Inflammatory macrophage (primary cell): ENCODE measurements at places on chromosomes 1 and 21.

DNA sequence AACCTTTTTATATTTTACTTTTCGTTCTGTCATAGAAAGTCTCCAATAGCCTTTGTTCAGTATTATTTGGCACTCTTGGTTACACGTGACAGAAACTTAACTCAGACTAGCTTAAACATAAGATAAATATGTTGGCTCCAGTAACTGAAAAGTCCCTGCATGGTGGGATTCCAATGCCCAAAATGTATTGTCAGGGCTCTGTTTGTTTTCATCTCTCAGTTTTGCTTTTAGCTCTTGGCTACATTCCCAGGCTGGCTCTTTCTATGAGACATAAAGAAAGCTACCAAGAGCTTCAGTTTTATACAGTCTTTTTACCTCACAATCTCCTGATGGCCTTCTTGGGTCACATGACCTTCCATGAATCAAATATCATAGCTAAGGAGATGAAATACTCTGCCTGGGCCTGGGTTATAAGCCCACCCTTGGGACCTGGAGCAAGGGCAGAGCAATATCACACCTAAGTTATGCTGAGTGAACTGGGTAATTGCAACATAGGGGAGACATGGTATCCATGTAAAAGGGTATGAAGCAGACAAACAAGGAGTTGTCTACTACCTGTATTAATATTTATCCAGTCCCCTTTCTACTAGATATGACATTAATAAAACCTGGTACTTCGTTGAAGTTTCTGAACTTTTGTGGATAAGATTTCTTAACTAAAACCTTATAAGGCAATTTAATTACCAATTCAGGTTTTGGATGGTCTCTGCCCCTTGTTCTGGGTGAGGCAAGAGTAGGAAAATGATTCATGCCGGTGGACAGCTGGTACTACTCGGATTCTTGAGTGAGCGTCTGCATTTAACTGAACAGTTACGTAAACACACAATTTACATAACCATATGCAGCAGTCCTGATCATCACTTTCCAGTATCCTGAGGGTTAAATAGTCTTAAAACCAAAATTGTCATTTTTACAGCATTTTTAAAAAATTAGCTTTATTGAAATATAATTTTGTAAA, 442.3 kb downstream of the GPATCH2 start:
- no peak for DNase-seq

DNA sequence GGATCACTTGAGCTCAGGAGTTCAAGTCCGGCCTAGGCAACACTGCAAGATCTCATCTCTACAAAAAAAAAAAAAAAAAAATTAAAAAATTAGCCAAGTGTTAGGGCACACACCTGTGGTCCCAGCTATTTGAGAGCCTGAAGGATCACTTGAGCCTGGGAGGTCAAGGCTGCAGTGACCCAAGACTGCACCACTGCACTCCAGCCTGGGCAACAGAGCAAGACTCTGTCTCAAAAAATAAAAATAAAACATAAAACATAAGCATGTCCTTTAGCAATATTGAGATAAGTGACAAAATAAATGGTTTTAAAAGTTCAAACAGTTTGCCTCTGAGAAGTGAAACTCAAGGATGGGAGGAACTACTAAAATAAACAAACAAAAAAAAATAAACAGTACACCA, 101.2 kb downstream of the RERE start:
- no peak for DNase-seq

- no peak for DNase-seq
Observed at GRCh38 chr1:3577711-3578432, 33.4 kb downstream of the MEGF6 start.

GRCh38 chr21:39118061-39118460, 65.2 kb downstream of the PSMG1 start:
- DNase-seq = no peak

DNA sequence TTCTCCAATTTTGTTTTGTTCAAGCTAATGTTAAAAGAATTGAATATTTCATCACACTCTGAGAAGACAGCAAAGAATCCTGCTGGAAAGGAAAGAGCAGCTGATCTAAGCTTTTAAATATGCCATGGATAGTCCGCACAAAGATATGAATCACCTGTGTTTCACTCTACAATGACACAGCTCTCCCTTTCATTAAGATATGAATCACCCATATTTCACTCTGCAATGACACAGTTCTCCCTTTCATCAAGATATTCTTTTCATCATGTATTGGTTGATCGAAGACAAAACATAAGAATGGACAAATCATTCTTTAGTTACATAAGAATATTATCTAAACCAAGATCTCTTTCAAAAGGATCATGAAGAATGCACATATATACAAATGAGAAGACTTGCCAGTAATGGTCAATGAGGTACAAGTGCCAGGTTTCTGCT, 367.3 kb downstream of the SMYD3 start:
- DNase-seq = no peak

GRCh38 chr1:226732856-226733291, 6.2 kb downstream of the ITPKB start:
- no peak for DNase-seq

GRCh38 chr1:46761740-46762139, 37.1 kb upstream of the CYP4B1 start:
- no peak for DNase-seq

DNA sequence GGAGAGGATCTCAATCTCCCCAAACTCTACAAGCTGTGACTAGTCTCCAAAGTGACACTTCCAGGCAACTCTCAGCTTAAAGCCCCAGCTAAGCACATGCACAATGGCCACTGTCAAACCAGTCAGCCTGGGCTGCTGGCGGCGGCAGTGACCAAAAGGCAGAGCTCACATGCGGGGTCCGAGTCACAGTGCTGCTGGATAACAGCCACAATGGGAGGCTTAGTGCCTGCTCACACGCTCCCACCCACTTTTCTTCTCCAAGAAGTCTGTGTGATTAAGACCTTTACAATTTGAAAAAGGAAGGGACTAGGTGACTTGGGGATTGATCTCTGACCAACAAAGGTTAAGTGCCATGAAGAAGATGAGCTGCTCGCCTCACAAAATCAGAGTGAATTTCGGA, 16.8 kb downstream of the RIPK4 start:
- DNase-seq = no peak

GRCh38 chr1:30047576-30047975, 675.8 kb downstream of the MATN1 start:
- DNase-seq = no peak

GRCh38 chr1:212466898-212467650, 34.4 kb downstream of the NENF start:
- DNase-seq = no peak

- DNase-seq = peak; percentile 86
Observed at GRCh38 chr1:151326619-151327222, 495 bp downstream of the PI4KB start.

- DNase-seq = no peak
Observed at GRCh38 chr21:39927304-39927886, 60.2 kb downstream of the PCP4 start.

DNA sequence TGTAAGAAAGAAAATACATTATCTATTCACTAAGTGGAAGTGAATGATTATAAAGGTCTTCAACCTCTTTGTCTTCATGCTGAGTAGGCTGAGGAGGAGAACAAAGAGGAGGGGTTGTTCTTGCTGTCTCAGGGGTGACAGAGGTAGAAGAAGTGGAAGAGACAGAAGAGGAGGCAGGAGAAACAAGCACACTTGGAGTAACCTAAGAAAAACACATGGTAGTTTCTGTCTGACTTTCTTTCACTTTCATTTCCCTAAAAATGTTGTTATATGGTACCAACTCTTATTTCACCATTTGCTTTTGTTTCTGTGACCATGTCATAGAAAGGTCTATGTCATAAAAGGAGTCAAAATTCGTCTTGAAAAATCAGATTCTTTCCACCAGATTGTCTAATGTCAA, 696.6 kb upstream of the BRINP3 start:
- DNase-seq = peak; percentile 47

DNA sequence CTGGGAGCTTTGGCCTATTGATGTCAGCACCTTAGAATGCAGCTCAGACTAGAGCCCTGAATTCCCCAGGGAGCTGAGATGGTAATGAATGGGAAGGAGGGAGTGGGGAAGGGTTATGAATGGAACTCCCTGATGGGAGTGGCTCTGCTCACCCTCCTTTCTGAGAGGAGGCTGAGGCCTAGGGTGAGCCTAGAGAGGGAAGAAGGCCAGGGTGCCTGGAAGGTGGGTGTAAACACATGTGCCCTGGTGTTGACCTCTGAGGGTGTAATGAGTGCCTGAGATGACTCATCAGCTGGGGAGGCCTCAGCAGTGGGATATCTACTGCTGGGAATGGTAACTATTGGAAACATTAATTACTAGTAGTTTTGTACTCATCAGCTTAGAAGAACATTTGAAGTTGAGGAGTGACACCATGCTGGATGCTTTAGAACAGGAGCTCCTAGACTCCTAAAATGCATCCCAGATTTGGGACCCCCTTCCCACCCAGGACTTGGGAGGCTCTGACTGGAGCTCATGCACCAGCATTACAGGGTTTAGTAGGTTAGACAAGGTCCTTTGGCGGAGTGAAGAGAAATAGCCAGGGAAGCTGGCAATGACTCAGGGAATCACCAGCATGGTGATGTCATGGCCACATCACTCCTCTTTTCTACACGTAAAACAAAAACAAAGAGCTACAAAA, 16.0 kb upstream of the PIGV start:
- DNase-seq = peak; percentile 79

DNA sequence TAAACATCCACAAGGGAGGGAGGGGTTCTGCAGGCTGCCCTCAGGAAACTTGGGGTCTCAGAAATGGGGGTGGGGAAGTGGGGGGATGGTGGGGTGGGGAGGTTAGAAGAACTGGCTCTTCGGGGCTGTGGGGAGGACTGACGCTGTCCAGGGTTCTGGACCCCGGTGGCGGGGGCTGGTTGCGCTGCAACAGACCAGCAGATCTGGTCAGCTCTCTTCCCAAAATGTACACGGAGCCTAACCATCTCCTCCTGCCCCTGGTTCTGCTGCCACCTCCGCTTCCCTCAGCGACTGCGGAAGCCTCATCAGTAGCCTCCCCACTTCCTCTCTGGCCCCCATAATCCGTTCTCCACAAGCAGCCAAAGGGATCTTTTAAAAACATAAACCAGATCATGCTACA, 29.3 kb upstream of the C1QA start:
- DNase-seq = peak; percentile 65

DNA sequence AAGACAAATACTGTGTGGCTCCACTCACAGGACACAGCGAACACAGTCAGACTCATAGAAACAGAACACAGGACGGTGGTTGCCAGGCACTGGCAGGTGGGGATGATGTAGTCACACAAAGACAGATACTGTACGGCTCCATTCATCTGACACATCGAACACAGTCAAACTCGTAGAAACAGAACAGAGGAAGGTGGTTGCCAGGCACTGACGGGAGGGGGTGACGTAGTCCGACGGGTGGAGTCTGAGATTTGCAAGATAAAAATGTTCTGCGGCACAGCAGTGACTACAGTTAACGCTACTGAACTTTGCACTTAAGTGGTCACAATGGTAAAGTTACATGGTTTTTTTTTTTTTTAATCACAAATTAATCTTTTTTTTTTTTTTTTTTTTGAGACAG, 18.7 kb downstream of the C21orf58 start:
- no peak for DNase-seq

- DNase-seq = no peak
Observed at GRCh38 chr1:70317087-70317486, 37.4 kb downstream of the ANKRD13C start.

GRCh38 chr1:110438893-110439292, 12.1 kb upstream of the PROK1 start:
- DNase-seq = no peak

- no peak for DNase-seq
Observed at GRCh38 chr1:940107-941014, 16.6 kb downstream of the SAMD11 start.

DNA sequence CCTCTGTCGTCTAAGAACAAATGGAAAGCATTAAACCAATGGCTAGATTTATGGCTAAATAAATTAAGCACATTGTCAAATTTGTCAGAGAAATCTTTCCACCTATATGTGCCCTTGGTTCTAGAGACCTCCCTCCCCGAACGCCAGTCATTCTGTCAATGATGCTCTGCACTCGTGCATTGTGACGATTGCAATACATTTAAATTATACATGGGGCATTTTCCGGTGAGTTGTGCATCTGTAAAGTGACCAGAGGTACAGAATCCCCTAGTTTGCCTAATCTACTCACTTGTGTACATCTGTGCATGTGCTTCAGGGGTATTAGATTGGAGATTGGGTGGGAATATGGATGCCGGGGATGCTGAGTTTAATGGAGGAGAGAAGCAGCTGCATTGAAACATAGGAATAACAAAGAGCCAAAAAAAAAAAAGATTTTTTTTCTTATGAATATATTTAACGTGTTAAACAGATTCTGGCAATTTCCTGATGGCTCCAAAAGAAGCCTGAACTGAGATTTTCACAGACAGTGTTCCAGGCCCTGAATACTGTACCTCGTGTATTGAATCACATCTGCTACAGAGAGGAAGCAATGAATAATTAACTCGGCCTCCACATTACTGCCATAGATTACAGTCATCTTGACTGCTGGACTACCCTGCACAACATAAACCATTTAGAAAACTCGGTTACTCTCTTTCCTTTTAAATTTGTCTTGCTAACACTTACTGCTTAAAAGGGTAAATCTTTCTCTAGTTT, 149.0 kb upstream of the C1orf87 start:
- DNase-seq = no peak

GRCh38 chr1:164713456-164714207, 154.6 kb downstream of the PBX1 start:
- DNase-seq = peak; percentile 22

- DNase-seq = no peak
Observed at GRCh38 chr1:49185450-49185980, 408.8 kb upstream of the BEND5 start.

GRCh38 chr1:200154069-200154767, 126.7 kb downstream of the NR5A2 start:
- no peak for DNase-seq

DNA sequence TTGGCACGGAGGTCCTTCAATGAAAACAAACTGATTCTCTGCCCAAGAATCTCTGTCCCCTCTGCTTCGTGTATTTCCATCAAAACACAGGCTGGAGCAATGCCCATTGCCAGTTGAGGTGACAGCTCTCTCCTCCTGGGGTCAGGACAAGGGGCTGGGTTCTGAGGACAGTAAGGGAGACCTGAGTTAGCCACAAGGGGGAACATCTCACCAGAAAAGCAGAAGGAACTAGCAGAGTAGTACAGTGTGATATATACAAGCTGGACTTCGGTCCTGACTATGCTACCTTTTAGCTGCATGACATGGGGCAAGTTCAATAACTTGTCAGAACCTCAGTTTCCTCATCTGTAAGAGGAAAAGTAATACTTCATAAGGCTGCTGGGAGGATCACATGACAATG, 50.3 kb downstream of the SYT2 start:
- DNase-seq = no peak

GRCh38 chr21:36705679-36706481, 7.0 kb downstream of the SIM2 start:
- no peak for DNase-seq

DNA sequence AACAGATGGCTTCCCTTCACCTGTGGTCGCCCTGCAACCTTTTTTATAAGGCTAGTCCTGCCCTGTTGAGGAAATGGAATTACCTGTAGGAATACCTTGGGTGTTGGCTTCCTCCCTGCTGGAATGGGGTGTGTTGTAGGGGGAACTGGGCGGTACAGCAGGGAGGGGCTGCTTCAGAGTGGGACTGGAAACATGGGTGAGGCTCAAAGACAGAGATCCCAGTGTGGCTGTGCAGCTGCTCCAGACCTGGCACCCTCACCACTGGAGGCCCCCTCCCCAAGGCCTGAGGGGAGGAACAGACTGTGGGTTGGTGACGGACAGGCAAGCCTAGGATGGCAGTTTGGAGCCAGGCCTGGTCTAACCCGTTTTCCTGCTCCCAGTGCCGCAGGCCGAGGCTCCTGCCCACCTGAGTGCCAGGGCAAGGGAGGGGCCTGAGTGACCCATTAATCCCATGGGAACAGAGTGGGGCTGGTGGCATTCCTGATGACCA, 4.5 kb downstream of the EFNA3 start:
- DNase-seq = no peak
